ENCODE measurements at places on chromosomes 2 and 18. TPM values are rescaled to one million over a fixed set of nuclear protein-coding genes. Genes with fewer than 3 reads are reported as not detected.

The REG1B gene
- not detected for total RNA-seq

The IMMT gene
- total RNA-seq: 105 TPM

The ICOS gene
- not detected for total RNA-seq

The MC4R gene
- not detected for total RNA-seq

The SPATA3 gene
- not detected for total RNA-seq

The SERPINB10 gene
- total RNA-seq: not detected

The LINC00305 gene
- total RNA-seq: not detected

The PRSS56 gene
- 0.27 TPM for total RNA-seq

The GALNT14 gene
- 47.5 TPM for total RNA-seq

The PREPL gene
- total RNA-seq: 11.9 TPM

The IL1RL2 gene
- not detected for total RNA-seq

The CXCR2 gene
- not detected for total RNA-seq

The MC5R gene
- total RNA-seq: not detected

The GALNT1 gene
- 42.3 TPM for total RNA-seq

The CDH20 gene
- not detected for total RNA-seq

The GPR17 gene
- total RNA-seq: not detected

The C1GALT1C1L gene
- 2.5 TPM for total RNA-seq

The REG3G gene
- total RNA-seq: not detected

The VAMP5 gene
- total RNA-seq: 0.15 TPM

The SCRN3 gene
- 13.7 TPM for total RNA-seq

The EMILIN2 gene
- 14.4 TPM for total RNA-seq

The ACKR3 gene
- 29.6 TPM for total RNA-seq

The RAX gene
- total RNA-seq: not detected

The AQP12B gene
- total RNA-seq: not detected

The DSC1 gene
- not detected for total RNA-seq

The GRB14 gene
- total RNA-seq: 3.5 TPM

The TMEM17 gene
- total RNA-seq: 5.4 TPM

The KHK gene
- total RNA-seq: 6.9 TPM

The CTAGE1 gene
- total RNA-seq: not detected

The LOXHD1 gene
- total RNA-seq: not detected

The TRMT61B gene
- total RNA-seq: 11.9 TPM

The ETAA1 gene
- 10.7 TPM for total RNA-seq

The GREB1L gene
- 0.95 TPM for total RNA-seq

The NR4A2 gene
- 2.4 TPM for total RNA-seq

The ZNF2 gene
- total RNA-seq: 3.3 TPM

The SCYGR4 gene
- total RNA-seq: not detected

The ARHGEF33 gene
- total RNA-seq: 0.10 TPM

The PRKAG3 gene
- not detected for total RNA-seq

The ARPC2 gene
- 316 TPM for total RNA-seq

The IL36A gene
- not detected for total RNA-seq

The SFTPB gene
- total RNA-seq: 0.37 TPM

The REL gene
- 2.2 TPM for total RNA-seq

The OTOS gene
- not detected for total RNA-seq

The GKN1 gene
- total RNA-seq: 0.48 TPM

The LRATD1 gene
- not detected for total RNA-seq

The SLC5A7 gene
- total RNA-seq: not detected

The LRRC30 gene
- total RNA-seq: not detected

The POTEC gene
- total RNA-seq: not detected

The CAPN14 gene
- not detected for total RNA-seq

The SLC9A2 gene
- total RNA-seq: 3.1 TPM

The MERTK gene
- 1.4 TPM for total RNA-seq

The IGFBP2 gene
- 57.2 TPM for total RNA-seq

The LRRTM1 gene
- not detected for total RNA-seq

The VWC2L gene
- not detected for total RNA-seq

The LYG2 gene
- 0.17 TPM for total RNA-seq

The NT5DC4 gene
- not detected for total RNA-seq

Measured in A549 treated with RU486 at 1 μM for 4 hours (cell line).